ENCODE measurements at places on chromosomes 6 and 20.

DNA sequence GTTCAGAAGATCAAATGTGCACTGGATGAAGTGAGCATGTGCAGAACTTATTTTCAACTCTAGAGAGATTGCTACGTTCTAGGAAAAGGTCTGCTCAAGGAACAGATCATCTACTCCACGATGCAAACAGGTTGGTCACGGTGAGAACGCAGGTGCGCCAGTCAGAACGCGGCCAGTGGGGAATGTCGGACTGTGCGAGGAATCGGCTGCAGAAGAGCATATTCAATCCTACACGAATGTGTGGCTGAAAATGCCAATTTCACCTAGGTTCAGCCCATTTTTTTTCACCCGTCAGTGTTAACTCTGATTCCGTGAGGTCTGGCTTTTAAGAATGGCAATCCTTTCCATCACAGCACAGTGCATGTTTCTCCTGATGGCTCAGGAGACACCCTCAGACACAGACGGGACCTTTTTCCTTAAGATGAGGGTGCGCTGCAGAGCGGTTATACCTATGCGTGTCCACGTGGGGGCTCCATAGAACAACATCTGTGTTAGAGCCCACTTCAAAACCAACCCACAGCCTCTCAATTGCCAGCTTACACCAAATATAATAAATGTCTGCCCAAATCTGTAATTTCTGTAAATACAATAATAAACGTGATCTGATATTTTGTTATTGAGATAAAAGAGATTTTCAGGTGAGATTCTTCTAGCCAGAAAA, 250.4 kb downstream of the FOXA2 start:
- no peaks in the 10 kb centered on the region for H3K36me3 ChIP-seq
- H3K4me3 ChIP-seq: no peak overlapping the region
- H3K4me1 ChIP-seq: no peaks in the 10 kb centered on the region
- no peak overlapping the region for H3K27ac ChIP-seq
- peaks cover 13% of the 10 kb centered on the region for H3K27me3 ChIP-seq
- DNase-seq: peak; percentile 68

DNA sequence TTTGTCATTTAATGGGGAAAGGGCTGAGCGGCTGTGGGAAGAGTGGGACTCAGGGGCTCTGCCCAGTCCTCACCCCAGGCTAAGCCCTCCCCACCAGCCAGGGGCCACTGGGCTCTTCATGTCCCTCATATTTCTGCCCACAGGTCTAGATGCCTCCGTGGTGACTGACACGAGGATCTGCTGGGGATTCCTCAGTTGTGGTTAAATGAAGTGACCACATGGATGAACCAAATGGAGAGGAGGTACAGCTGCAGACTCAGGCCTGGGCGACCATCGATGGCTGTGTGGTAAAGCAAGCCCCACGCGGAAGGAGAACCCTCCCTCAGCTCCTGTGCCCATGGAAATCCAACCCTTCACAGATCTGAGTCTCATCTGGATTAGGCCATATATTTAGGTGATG, 29.4 kb downstream of the RAET1L start:
- peaks cover 19% of the 10 kb centered on the region for H3K4me1 ChIP-seq
- DNase-seq: no peak
- no peaks in the 10 kb centered on the region for H3K36me3 ChIP-seq
- H3K4me3 ChIP-seq: no peak overlapping the region
- H3K27ac ChIP-seq: no peak overlapping the region
- H3K27me3 ChIP-seq: peaks cover 77% of the 10 kb centered on the region

- no peak overlapping the region for H3K27ac ChIP-seq
- peaks cover 28% of the 10 kb centered on the region for H3K4me1 ChIP-seq
- H3K27me3 ChIP-seq: peaks cover 9% of the 10 kb centered on the region
- no peaks in the 10 kb centered on the region for H3K36me3 ChIP-seq
Measured at GRCh38 chr6:3320238-3320811, 61.6 kb downstream of the PSMG4 start.

DNA sequence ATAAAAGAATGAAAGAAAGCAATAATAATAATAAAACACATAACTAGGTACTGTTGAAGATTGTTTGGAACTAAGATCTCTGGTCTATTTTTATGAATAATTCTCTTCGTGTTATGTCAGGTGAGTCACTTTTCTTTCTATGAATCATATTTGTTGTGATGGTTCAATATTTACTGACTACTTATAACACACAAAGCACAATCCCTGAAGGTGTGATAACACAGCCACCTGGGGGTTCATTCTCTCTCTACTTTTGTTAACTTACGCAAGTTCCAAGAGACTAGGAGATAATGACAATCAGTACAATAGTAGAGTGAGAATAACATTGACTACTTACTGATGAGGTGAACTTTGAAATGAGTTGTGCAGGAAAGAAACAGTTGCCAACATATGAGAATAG, 149.9 kb downstream of the IBTK start:
- H3K4me1 ChIP-seq: no peaks in the 10 kb centered on the region
- no peak for DNase-seq
- no peak overlapping the region for H3K27ac ChIP-seq
- peaks cover 4% of the 10 kb centered on the region for H3K27me3 ChIP-seq
- H3K4me3 ChIP-seq: no peak overlapping the region

DNA sequence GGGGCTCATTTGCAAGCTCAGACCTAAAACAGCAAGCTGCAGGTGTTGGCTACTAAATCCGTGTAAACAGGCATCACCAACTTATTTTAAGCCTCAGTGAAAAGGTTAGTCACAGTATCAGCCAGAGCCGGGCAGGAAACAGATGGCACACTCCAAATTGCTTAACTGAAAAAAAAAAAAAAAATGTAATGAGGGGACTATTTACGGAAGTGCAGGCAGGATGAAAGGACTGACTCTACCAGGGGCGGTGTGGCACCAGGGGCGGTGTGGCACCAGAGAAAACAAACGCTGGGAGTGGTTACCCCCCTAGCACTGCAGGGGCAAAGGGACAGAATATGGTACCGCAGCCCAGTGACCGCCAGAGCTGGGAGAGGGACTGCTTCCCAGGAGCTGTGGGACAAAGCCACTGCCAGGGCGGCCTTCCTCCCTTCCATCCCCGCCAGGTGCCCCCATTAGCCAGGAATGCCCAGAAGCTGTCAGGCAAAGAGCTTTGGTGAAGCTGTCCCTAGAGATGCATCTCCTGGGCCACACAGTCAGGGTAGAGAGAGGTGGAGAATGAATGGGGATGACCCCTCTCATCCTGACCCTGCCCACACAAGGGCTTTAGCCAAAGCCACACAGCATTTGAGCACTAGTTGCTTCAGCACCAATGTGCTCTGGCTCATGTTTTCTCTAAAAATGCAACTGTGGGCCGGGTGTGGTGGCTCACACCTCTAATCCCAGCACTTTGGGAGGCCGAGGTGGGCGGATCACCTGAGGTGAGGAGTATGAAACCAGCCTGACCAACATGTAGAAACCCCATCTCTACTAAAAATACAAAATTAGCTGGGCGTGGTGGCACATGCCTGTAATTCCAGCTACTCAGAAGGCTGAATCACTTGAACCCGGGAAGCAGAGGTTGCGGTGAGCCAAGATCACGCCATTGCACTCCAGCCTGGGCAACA, 39.6 kb upstream of the GFOD1 start:
- H3K4me1 ChIP-seq: peaks cover 15% of the 10 kb centered on the region
- H3K36me3 ChIP-seq: no peaks in the 10 kb centered on the region
- H3K27ac ChIP-seq: peak overlapping the region; percentile 47
- peaks cover under 1% of the 10 kb centered on the region for H3K27me3 ChIP-seq
- peak; percentile 48 for DNase-seq
- no peak overlapping the region for H3K4me3 ChIP-seq

GRCh38 chr20:45051204-45052060, 49.5 kb downstream of the KCNS1 start:
- no peak overlapping the region for H3K4me3 ChIP-seq
- peaks cover 79% of the 10 kb centered on the region for H3K4me1 ChIP-seq
- peak overlapping the region; percentile 56 for H3K27ac ChIP-seq
- no peaks in the 10 kb centered on the region for H3K27me3 ChIP-seq
- no peak for DNase-seq
- peaks cover 50% of the 10 kb centered on the region for H3K36me3 ChIP-seq

DNA sequence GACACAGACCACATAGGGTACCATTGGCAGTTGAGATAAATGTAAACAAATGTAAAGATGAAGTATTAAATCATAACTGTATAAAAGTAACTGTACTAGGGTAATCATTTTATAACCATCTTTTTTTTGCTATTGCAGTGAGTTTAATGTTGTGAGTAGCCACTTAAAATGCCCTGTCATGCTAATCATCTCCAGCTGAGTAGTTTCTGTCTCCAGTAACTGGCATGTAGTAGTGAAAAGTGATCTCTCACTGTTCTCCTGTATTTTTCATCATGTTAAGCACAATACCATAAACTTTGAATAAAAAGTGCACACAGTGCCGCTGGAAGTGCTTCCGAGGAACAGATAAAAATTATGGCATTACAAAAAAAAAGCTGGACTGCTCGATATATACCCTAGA, 45.0 kb upstream of the OPRM1 start:
- no peaks in the 10 kb centered on the region for H3K36me3 ChIP-seq
- H3K4me3 ChIP-seq: no peak overlapping the region
- DNase-seq: no peak
- H3K27ac ChIP-seq: no peak overlapping the region
- no peaks in the 10 kb centered on the region for H3K4me1 ChIP-seq
- peaks cover 5% of the 10 kb centered on the region for H3K27me3 ChIP-seq

GRCh38 chr6:85403331-85404015, 46.4 kb upstream of the NT5E start:
- peak overlapping the region; percentile 26 for H3K27ac ChIP-seq
- no peak for DNase-seq
- no peak overlapping the region for H3K4me3 ChIP-seq
- peaks cover 32% of the 10 kb centered on the region for H3K4me1 ChIP-seq
- no peaks in the 10 kb centered on the region for H3K36me3 ChIP-seq
- no peaks in the 10 kb centered on the region for H3K27me3 ChIP-seq

DNA sequence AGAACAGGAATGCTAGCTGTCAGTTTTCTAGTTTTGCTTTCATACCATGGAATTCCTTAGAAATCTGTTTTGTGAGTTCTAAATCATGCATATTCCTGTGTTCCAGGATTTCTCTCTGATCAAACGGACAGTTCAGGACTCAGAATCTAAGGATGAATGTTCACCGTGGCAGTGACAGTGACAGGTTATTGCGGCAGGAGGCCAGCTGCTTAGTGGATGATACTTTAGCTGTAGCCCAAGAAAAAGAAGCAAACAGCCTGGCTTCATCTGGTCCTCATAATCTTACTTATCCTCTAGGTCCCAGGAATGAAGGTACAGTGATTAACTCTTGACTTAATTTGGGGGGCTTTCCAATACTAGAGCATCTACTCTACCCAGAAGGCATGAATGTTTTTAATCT, 27.1 kb downstream of the KCTD20 start:
- H3K27ac ChIP-seq: peak overlapping the region; percentile 13
- H3K36me3 ChIP-seq: peaks cover 15% of the 10 kb centered on the region
- H3K27me3 ChIP-seq: no peaks in the 10 kb centered on the region
- peaks cover 5% of the 10 kb centered on the region for H3K4me1 ChIP-seq
- no peak overlapping the region for H3K4me3 ChIP-seq
- no peak for DNase-seq

GRCh38 chr6:3329393-3330051, 70.8 kb downstream of the PSMG4 start:
- H3K4me3 ChIP-seq: no peak overlapping the region
- H3K36me3 ChIP-seq: no peaks in the 10 kb centered on the region
- H3K27me3 ChIP-seq: peaks cover 2% of the 10 kb centered on the region
- no peak for DNase-seq
- peaks cover 7% of the 10 kb centered on the region for H3K4me1 ChIP-seq

DNA sequence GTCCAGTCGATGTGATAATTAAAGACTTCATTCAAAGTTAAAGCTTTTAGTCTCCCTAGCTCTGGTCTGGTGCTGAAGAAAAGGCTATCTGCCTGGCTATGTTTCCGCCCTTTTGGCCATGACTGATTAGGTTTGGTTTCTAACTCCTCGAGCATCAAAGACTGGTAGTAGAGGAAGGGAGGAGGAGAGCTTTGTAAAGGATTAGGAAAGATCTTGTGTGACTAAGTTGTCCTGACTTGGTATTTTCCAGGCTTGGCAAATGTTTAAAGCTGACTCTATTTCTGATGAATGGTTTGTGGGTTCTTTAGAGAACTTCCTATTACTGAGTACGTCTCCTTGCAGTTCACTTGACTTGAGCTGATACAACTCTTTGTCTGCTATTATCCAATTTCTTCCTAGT, 312.9 kb downstream of the GJA1 start:
- no peaks in the 10 kb centered on the region for H3K4me1 ChIP-seq
- no peak overlapping the region for H3K27ac ChIP-seq
- no peaks in the 10 kb centered on the region for H3K36me3 ChIP-seq
- no peak for DNase-seq

DNA sequence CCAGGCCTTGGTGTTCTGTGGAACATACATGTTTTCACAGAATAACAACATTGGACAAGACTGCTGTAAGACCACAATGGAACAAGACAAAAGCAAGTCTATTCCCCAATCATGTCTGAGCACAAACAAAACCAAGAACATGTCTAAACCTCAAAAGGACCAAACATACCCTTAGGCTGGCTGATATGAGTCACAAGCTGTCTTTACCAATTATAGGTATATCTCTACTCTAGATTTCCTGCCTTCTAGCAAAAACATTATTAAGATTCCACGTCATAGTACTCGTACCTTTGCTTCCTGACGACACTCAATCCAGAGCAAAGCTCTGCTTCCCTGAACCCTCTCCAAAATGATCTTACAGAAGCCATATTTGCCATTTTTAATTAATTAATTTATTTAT, 15.4 kb upstream of the L3MBTL1 start:
- H3K27ac ChIP-seq: no peak overlapping the region
- H3K36me3 ChIP-seq: no peaks in the 10 kb centered on the region
- peaks cover 3% of the 10 kb centered on the region for H3K4me1 ChIP-seq
- no peak for DNase-seq
- peaks cover 4% of the 10 kb centered on the region for H3K27me3 ChIP-seq
- H3K4me3 ChIP-seq: no peak overlapping the region

DNA sequence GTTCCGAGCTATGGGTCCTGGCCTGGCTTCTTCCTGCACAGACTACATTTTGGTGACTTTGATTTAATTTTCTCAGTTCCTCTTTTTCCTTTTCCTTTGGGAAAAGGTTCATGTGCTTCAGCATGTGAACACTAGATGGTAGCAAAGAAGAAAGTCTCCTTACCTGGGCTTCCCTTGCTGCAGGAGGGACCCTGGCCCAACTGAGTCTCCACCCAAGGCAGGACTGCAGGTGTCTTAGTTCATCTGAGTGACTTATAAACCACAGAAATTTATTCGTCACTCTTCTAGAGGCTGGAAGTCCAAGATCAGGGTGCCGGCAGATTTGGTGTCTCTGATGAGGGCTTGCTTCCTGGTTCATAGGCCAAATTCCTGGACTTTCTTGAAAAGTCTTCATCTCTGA, 163.2 kb downstream of the SYCP2 start:
- no peaks in the 10 kb centered on the region for H3K4me1 ChIP-seq
- H3K27me3 ChIP-seq: peaks cover 5% of the 10 kb centered on the region
- H3K4me3 ChIP-seq: no peak overlapping the region
- no peak for DNase-seq
- no peaks in the 10 kb centered on the region for H3K36me3 ChIP-seq

DNA sequence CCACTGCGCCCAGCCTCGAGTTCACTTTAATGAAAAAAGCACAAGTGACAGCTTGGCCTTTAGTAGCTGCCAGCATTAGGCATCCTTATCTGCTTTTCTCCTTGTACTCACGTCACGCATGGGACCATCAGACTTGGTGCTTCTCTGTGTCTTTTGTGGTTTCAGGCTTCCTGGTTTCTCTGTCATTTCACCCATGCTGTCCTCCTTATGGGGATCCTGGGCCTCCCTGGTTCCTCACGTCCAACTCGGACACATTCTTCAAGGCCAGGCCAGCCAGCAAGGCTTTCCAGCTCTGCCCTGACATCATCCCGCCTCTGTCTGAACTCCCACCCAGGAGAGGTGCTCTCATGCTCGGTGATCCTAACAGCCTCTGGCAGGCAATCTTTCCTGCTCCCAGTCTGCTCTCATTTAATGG, 83.2 kb downstream of the TIAM2 start:
- peaks cover 30% of the 10 kb centered on the region for H3K4me1 ChIP-seq
- H3K27me3 ChIP-seq: peaks cover 2% of the 10 kb centered on the region
- no peaks in the 10 kb centered on the region for H3K36me3 ChIP-seq
- no peak overlapping the region for H3K27ac ChIP-seq
- no peak for DNase-seq
